ENCODE measurements at places on chromosomes 5 and 9. TPM values are rescaled to one million over a fixed set of nuclear protein-coding genes. Genes with fewer than 3 reads are reported as not detected.

TAF11L5 gene
- not detected for total RNA-seq

ATP6V1G1 gene
- 90.0 TPM for total RNA-seq

IL7R gene
- total RNA-seq: 12.0 TPM

IFNA21 gene
- not detected for total RNA-seq

CYSRT1 gene
- total RNA-seq: 0.32 TPM

SMIM33 gene
- not detected for total RNA-seq

LECT2 gene
- not detected for total RNA-seq
